Activated CD4-positive, alpha-beta memory T cell treated with anti-CD3 and anti-CD28 coated beads for 36 hours (primary cell): ENCODE measurements at places on chromosomes 5 and 9. TPM values are rescaled to one million over a fixed set of nuclear protein-coding genes. Genes with fewer than 3 reads are reported as not detected.
A peak's percentile ranks its signal among the peaks of the same experiment; 100 is the strongest.

DNA sequence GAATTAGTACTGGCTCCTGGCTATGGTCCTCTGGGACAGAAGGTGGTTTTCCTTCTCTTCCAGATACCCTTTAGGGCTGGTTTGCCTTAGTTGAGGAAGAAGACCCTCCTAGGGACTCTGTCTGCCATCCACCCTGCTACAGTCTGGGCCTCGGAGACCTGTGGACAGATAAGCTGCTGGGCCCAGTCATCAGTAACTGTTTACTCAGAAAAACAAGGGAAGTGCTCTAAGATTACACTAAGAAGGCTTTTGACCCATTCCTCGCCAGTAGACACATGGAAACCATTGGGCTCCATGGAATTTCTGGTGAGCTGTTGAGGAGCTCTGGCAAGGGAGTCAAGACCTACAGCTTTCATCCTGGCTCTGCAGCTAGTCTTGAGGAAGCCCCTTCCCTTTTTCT is 31.2 kb downstream of the LARP1 start:
- H3K4me3 ChIP-seq: no peak overlapping the region
- H3K27me3 ChIP-seq: no peaks in the 10 kb centered on the region
- peaks cover 67% of the 10 kb centered on the region for H3K4me1 ChIP-seq
- H3K36me3 ChIP-seq: peaks cover 16% of the 10 kb centered on the region
- H3K27ac ChIP-seq: peak overlapping the region; percentile 64

GRCh38 chr9:93121316-93122241 is 12.5 kb downstream of the NINJ1 start:
- peaks cover 28% of the 10 kb centered on the region for H3K36me3 ChIP-seq
- H3K27ac ChIP-seq: no peak overlapping the region
- peaks cover 19% of the 10 kb centered on the region for H3K4me1 ChIP-seq
- H3K27me3 ChIP-seq: no peaks in the 10 kb centered on the region
- DNase-seq: no peak
- H3K4me3 ChIP-seq: no peak overlapping the region

DNA sequence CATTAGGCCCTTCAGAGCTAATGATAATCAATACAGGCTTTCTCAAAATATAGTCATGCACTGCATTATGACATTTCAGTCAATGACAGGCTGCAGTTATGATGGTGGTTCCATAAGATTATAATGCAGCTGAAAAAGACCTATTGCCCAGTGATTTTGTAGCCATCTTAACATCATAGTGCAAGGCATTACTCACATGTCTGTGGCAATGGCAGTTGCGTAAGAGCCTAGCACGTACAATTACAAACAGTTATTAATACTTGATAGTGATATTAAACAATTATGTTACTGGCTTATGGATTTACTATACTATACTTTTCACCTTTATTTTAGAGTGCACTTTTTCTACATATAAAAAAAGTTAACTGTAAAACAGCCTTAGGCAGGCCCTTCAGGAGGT is 214.8 kb downstream of the ISL1 start:
- H3K27ac ChIP-seq: no peak overlapping the region
- H3K4me3 ChIP-seq: no peak overlapping the region
- H3K36me3 ChIP-seq: no peaks in the 10 kb centered on the region
- no peaks in the 10 kb centered on the region for H3K27me3 ChIP-seq
- no peaks in the 10 kb centered on the region for H3K4me1 ChIP-seq
- no peak for DNase-seq

- H3K36me3 ChIP-seq: no peaks in the 10 kb centered on the region
- no peak for DNase-seq
- no peaks in the 10 kb centered on the region for H3K27me3 ChIP-seq
- H3K4me1 ChIP-seq: no peaks in the 10 kb centered on the region
- no peak overlapping the region for H3K4me3 ChIP-seq
Observed at GRCh38 chr5:28766565-28767158, 1728.3 kb upstream of the CDH9 start.

GRCh38 chr5:172188893-172189692 is 1.1 kb upstream of the STK10 start:
- no peak for DNase-seq
- no peaks in the 10 kb centered on the region for H3K27me3 ChIP-seq
- peaks cover 18% of the 10 kb centered on the region for H3K36me3 ChIP-seq
- H3K4me1 ChIP-seq: peaks cover 16% of the 10 kb centered on the region

- peaks cover 46% of the 10 kb centered on the region for H3K27me3 ChIP-seq
- no peak overlapping the region for H3K27ac ChIP-seq
Observed at GRCh38 chr5:160306696-160307095, 5.7 kb downstream of the CCNJL start.

GRCh38 chr9:134738869-134739659 is 97.5 kb downstream of the COL5A1 start:
- no peak overlapping the region for H3K4me3 ChIP-seq
- no peak overlapping the region for H3K27ac ChIP-seq
- peak; percentile 28 for DNase-seq
- no peaks in the 10 kb centered on the region for H3K27me3 ChIP-seq

DNA sequence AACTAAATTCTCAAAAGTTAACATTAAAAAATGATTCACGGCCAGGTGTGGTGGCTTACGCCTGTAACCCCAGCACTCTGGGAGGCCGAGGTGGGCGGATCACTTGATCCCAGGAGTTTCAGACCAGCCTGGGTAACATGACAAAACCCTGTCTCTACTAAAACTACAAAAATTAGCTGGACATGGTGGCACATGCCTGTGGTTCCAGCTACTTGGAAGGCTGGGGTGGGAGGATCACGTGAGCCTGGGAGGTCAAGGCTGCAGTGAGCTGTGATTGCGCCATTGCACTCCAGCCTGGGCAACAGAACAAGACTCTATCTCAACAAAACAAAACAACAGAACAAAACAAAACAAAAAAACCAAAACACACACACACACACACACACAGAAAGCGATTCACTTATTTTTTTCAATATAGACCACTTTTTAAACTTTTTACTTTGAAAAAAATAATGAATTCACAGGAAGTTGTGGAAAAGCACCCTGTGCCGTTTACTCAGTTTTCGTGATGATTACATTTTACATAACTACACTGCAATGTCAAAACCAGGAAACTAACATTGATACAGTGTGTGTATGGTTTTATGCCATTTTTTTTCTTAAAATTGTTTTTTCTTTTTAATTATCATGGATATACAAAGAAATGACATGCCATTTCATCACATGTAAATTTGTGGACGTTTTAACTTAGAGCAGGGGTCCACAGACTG is 73.7 kb downstream of the TENT4A start:
- H3K4me1 ChIP-seq: no peaks in the 10 kb centered on the region
- no peak for DNase-seq
- H3K27me3 ChIP-seq: peaks cover 17% of the 10 kb centered on the region
- H3K36me3 ChIP-seq: no peaks in the 10 kb centered on the region
- H3K4me3 ChIP-seq: no peak overlapping the region

DNA sequence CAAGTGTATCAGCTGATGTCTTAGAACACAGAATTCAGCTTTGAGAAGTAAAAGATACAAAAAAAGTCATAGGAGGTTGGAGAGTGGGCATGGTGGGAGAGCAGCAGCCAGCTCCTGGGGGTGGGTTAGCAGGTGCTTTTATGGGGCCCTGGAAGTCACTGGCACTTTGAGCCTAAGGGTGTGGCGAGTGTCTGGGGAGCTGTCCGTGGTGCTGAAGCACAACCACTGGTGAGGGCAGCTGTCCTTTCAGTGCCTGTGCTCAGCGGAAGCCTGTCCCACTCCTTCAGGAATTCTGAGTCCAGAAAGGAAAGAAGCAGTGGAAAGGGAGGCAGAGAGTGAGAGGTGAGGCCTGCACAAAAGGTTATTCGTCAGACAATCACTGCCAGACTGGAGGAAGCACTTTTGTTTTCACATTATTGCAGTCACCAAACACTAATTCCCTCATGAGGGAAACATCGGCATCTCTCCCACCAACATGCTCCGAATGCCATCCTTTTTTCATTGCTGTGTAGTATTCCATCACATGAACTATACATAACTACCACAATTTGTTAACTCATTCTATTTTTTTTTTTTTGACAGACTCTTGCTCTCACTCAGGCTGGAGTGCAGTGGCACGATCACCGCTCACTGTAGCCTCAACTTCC is 59.4 kb upstream of the RAPGEF1 start:
- H3K4me1 ChIP-seq: no peaks in the 10 kb centered on the region
- H3K36me3 ChIP-seq: no peaks in the 10 kb centered on the region
- no peak overlapping the region for H3K4me3 ChIP-seq
- peak; percentile 60 for DNase-seq

- H3K36me3 ChIP-seq: no peaks in the 10 kb centered on the region
- H3K27ac ChIP-seq: no peak overlapping the region
- no peak overlapping the region for H3K4me3 ChIP-seq
- DNase-seq: no peak
- H3K27me3 ChIP-seq: no peaks in the 10 kb centered on the region
Observed at GRCh38 chr5:79200573-79201183, 35.3 kb upstream of the JMY start.

GRCh38 chr9:110059461-110059860 is 148.5 kb downstream of the C9orf152 start:
- peaks cover 13% of the 10 kb centered on the region for H3K4me1 ChIP-seq
- H3K27me3 ChIP-seq: no peaks in the 10 kb centered on the region
- peaks cover 15% of the 10 kb centered on the region for H3K36me3 ChIP-seq
- H3K27ac ChIP-seq: no peak overlapping the region

GRCh38 chr9:131840751-131841702 is 101.2 kb upstream of the RAPGEF1 start:
- H3K4me1 ChIP-seq: peaks cover 18% of the 10 kb centered on the region
- H3K4me3 ChIP-seq: no peak overlapping the region
- no peaks in the 10 kb centered on the region for H3K36me3 ChIP-seq
- H3K27me3 ChIP-seq: peaks cover 24% of the 10 kb centered on the region
- H3K27ac ChIP-seq: no peak overlapping the region

MUSK gene
- total RNA-seq: not detected

SLC36A2 gene
- not detected for total RNA-seq

GRIA1 gene
- total RNA-seq: not detected

ZBTB43 gene
- total RNA-seq: 20.5 TPM
